Caki2 (cell line): ENCODE measurements at places on chromosomes 7 and 10.

DNA sequence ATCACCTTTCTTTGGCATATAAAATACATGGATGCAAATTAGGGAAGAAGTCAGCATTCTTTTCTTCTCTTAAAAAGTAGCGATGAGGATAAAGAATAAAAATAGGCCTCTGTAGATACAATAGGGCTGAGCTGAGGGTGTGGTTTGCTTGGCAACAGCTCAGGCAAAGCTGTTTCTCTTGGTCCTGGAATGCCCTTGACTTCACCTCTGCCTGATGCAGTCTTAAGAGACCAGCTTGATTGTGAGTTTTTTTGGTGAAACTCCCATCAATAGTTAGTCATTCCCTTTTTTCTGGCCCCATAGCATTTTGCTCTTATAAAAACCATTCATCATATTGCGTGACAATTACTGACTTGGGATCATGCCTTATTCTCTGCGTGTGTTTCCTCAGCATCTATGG, 42.1 kb upstream of the MKLN1 start:
- no peak for DNase-seq

- no peak for DNase-seq
Observed at GRCh38 chr7:7709291-7709690, 9.1 kb downstream of the RPA3 start.

DNA sequence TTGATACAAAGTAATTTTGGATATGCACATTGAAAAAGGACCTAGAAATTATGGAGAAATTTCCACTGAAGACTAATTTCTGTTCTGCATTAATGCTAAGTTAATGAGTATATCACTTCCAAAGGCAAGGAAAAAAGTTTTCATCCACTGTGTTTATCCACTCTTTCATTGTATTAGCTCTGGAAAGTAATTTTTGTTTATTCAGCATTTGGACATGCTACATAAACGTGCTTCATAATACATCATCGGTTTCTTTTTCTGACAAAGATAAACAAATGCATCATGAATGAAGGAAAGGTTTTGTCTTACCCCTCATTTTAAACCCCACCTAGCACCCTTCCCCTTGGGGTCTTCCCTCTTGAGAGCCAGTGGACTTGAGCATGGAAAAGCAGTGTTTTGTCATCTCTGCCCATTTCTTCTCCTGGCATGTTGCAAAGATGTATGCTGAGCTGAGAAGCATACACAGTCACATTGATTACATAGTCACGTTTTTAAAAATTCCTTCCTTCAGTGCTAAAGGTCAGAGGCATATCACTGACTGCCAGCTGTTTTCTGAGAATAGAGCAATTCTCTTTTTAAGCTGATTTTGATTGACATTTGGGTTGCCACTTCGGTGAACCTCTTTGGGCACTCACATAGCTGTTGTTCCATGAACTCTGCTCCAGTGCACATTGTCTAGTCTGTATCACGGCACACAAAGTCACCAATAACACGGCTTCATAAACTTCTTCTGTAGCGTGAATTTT, 65.9 kb upstream of the C7orf33 start:
- no peak for DNase-seq

DNA sequence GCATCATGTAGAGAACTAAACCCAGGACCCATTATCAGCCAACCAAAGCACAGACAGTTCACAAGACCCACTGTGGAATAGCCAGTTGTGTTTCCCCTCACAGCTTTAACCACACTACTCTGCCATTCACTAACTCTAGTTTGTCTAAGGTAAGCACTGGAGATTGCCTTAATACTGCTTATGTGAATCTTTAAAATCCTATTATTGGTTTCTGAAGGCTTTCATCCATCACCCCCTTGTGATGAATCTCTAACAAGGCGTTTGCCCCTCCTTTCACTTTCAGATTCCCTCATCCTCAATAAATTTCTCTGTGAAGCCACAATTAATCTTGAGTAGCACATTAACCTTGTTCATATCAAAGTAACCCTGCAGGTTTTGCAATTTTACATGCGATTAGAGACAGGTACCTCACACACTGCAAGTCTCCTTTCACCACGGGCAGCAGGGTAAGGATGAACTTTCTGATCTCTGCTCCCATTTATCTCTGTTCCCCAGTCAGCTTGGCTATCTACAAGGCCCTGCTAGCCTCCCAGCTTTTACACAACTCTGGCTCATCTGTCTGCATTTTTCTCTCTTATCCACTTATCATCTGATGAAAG, 785.6 kb downstream of the REEP3 start:
- DNase-seq = no peak

GRCh38 chr10:23516530-23516929, 77.7 kb downstream of the OTUD1 start:
- DNase-seq = no peak

DNA sequence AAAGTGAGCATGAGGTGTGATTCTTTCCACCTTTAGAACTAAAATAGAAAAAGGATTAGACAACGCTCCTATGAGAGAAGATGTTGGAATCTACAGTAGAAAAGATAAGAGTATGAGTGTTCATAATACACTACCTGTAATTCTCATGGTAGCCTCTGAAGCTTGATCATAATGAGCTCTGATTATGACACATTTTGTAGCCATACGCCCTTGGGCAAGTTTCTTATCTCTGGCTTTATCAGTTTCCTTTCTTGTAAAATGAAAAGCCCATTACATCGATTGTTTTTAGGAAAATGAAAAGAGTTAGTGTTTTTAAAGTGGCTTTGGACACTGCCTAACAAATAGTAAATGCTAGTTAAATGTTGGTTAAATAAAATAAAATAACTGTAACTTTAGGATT, 22.4 kb upstream of the PRSS58 start:
- no peak for DNase-seq

DNA sequence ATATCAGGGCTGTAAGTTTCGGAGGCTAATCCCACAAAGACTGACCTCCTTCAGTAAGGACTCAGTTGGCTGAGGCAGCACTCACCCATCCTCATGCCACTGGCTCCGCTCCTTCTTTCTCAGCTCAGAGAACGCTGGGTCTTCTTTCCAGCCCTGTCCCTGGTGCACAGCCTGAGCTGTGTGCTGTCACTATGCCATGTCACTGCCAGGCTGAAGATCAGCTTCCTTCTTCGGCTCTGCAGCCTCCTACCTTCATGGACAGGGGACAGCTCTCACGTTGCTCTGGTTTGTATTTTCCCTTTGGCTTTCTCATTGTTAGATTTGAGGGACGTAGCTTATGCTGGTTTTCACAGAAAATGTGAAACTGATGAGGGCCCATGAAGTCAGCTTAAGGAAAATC, 437.3 kb downstream of the GLRX3 start:
- no peak for DNase-seq

DNA sequence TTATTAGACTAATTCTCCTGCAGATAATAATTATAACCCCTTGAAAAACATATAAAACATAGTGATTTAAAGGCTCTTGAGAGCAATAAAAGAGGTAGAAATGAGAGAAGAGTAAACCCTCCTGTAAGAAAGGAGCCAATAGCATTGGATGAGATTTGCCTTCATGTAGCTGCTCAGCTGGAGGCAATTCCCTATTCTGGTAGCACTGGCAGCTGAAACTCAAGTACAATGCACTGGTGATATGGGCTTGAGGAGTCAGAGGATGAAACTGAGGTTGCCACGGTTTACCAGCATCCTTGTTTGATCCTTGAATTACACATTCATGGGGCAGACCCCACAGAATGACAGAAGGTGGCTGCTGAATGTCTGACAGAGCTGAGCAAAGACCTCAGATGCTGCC, 76.4 kb downstream of the CTTNBP2 start:
- no peak for DNase-seq

GRCh38 chr10:97002670-97003069, 170.6 kb downstream of the LCOR start:
- no peak for DNase-seq

DNA sequence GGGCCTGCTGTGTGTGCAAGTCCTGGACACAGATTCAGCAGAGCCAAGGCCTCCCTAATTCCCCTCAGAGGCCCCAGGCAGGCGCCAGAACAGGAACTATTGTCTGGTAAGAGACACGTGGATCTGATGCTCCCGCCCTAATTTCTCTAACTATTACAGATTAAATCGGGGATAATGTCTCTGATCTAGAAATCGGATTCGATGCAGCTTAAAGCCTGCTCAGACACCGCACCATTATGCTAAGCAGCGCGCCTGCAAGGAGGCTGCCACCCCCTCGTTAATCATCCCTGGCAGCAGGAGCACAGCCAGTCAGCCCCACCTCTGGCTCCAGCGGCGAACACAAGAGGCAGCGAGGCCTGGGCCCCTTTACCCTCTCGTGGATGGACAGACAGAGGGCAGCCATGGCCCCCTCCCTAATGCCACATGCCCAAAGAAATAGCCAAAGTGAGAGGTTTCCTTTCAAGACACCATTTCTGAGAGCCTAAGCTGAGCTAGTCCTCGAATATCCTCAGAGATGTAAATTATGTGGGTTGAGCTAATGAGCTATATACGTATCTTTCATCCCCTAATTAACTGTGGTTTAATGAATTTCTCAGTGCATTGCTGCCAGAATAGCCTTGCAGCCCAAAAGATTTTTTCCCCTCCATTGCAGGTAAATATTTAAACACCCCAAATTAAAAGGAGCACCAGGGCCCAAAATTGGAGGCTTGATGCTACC, 122.1 kb downstream of the GRID1 start:
- DNase-seq = no peak

GRCh38 chr7:40305229-40305628, 170.4 kb downstream of the SUGCT start:
- DNase-seq = peak; percentile 12

DNA sequence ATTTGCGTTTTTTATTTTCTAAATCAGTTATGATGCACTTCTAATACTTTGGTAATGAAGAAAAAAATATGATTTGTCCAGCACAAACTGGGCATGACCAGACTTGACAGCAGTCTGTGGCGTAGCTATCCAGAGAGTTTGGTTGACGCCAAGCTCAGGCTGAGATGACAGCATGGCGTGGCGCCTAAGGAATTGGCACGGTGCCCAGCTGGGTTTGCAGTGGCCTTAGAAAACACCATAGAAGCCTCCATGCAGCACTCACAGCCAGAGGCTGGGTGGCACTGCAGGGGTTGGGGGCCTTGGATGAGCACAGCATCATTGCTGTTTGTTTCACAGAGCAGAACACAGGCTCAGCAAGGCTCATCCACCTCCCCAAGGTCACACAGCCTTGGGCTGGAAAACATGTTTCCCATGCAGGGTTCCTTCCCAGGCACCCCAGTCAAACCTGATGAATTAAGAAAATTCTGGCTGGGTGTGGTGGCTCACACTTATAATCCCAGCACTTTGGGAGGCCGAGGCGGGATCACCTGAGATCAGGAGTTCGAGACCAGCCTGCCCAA, 88.9 kb downstream of the GTF2IRD1 start:
- no peak for DNase-seq

- DNase-seq = no peak
Observed at GRCh38 chr7:137760111-137760510, 86.7 kb downstream of the DGKI start.
